ENCODE measurements at places on chromosomes 2 and 18.

- DNase-seq = no peak
Observed at GRCh38 chr2:160454070-160454797, 39.4 kb downstream of the RBMS1 start.

GRCh38 chr2:98800330-98801064 is 69.6 kb upstream of the MGAT4A start:
- no peak for DNase-seq

DNA sequence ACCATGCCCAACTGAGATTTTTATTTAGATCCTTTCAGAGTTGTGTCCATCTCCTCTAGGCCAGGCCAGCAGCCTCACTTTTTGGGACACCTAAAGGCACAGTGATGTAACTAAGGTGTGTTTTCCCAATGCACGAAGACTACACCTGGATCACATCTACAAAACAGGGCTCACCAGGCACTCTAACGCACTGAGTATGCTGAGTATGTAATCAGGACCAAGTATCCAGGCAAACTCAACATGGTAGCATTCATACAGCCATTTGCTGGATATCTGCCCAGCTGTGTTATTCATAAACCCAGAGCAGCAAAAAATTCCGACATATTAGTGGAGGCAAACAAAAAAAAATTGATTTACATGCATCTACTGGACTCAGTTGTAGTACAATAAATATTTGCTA is 33.8 kb downstream of the LPIN2 start:
- no peak for DNase-seq

DNA sequence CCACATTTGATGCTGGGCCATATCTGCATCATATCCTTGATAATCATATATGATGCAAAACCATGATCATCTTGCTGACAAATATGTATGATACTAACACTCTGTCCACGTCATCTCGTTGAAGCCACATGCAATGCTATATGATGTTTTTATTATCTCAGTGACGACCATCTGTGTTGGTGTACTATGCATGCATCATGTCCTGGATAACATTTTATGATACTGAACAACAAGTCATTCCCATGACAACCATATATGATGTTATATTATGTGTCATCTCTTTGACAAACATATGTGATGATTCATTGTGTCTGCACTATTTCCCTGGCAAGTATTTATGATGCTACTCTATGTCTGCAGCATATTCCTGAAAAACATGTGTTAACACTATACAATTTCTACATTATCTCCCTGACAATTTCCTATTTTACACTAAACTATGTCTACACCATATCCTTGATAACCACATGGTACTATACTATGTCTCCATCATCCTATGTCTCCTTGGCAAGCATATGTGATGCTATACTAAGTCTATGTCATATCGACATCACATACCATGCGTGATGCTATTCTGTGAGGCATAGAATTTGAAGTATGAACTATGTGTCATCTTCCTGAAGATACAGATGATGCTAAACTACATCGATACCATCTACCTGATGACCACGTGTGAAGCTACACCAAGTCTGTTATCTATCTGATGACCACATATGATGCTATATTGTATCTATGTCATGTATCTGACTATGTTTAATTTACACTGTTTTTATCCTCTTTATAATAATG is 37.0 kb downstream of the DAW1 start:
- DNase-seq = no peak

- no peak for DNase-seq
Observed at GRCh38 chr2:194730266-194730665, 926.8 kb upstream of the SLC39A10 start.

DNA sequence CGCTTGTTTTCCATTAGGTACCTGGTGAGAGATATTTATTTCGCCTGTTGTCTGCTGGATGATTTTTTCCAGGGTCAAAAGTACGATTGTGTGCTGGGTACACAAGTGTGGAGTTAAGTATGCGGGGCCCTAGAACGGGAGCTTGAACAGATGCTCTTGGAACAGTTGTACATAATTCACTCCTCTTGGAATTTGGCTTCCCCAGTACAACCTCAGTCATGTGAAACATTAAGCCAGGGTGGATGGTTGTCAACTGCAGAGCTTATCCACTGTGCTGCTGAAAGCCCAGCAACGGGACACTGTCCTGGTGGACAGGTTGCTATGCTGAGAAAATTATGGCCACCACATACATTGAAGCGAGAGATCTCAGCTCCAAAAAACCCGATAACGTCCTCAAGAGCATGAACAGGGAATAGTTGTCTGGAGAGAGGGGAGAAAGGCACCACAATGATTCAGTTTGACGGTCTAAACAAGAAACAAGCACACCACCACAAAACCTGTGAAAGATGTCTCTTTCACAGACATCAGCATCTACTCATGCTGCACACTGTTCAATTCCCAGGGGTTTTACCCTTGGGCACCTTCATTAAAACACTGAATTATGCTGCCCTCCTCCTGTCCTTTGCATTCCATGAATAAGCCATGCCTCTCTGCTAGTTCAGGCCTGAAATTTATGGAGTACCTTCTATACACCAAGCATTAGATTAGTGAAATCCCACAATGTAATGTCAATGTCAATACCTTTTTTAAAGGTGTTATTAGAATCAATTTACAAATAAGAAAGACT is 176.8 kb upstream of the TRIB2 start:
- no peak for DNase-seq

DNA sequence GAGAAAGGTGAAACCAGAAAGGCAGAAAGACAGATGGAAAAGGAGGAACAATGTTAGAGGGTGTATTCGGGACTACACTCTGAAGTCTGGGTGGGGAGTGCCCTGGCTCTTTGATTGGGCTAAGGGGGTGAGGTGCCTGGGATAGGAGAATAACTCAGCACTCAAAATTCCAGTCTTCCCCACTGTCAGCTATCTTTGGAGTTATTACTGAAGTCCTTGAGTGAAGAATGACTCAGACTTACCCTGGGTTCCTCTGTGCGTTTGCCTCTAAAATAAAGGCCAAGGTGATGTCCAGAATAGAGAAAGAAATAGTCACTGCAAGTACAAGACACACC is 151.8 kb upstream of the SERPINE2 start:
- DNase-seq = no peak

- DNase-seq = no peak
Observed at GRCh38 chr18:9806905-9807304, 78.9 kb upstream of the TXNDC2 start.

- DNase-seq = no peak
Observed at GRCh38 chr2:160222546-160223283, 22.6 kb upstream of the ITGB6 start.

- no peak for DNase-seq
Observed at GRCh38 chr2:237045449-237045848, 40.2 kb upstream of the COPS8 start.

- DNase-seq = no peak
Observed at GRCh38 chr18:33959609-33960008, 265.1 kb downstream of the NOL4 start.

DNA sequence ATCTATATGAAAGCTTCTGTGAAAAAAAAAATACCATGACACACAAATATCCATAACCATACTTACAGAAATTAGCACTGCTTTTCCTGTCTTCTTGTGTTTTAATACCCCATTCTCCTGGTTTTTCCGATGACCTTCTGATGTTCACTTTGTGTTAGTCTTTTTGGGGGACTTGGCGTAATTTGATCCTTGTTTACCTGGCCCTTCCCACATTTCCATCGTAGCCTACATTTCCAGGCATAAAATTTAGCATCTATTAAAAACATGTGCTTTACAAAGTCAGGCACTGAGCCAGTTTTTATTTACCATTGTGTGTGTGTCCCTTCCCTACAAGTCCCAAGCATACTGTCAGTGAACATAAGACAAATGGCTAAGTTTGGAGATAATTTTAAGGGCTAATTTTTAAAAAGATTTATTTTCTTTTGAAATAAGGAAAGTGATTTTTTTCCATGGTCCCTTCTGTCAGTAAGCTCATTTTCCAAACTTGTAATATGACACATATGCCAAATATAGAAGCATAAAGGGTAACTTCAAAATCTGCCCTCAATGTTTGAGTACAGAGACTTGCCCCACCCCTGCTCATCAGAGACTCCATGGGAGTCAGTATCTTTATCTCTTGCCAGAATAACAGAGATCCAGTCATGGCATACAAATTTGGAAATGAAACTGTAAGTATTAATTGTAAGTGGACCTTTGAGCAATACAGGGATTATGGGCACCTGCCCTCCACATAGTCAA is 27.3 kb downstream of the SESTD1 start:
- no peak for DNase-seq

DNA sequence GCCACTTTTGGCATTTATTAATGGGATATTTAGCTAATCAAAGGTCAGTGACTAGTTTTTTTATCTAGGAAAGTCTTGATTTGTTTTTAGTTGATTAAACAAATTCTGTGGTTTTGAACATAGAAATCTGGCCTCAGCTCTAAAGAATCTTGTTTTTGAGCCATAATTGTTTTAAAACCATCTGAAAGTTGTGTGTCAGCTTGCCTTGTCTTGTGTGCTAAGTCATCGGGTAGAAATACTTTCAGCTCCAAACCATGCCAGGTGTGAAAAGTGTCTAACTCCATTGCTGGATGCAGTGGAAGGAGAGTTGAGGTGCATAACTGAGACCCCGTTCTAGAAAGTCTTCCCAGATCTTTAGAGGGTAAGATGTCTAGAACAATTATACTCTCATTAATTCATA is 22.7 kb downstream of the FARP2 start:
- DNase-seq = no peak

DNA sequence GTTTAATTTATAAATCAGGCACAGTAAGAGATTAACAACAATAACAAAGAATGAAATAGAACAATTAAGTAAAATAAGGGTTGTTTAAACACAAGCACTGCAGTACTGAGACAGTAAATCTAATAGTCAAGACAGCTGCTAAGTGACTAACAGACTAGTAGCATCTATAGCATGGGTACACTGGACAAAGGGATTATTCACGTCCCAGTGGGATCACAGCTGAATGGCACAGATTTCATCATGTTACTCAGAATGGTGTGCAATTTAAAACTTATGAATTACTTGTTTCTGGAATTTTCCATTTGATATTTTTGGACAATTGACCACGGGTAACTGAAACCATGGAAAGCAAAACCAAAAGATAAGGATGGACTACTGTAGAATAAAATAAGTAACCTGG is 161.9 kb upstream of the DAPL1 start:
- no peak for DNase-seq

DNA sequence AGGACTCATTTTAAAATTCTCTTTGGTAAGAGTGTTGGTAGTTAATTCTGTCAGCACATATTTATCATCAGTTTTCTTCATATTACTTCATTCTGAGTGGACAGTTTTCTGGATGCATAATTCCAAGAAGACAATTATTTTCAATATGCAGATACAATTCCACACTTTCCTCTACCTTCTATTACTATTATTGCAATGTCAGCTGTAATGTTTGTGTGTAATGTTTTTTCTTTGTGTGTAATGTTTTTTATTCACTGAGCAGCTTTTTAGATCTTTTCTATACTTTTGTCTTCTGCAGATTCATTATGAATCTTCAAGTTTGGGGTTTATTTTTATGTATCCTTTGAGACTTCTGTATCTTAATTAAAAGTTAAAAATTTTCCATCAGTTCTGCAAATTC is 264.0 kb upstream of the VRK2 start:
- no peak for DNase-seq

DNA sequence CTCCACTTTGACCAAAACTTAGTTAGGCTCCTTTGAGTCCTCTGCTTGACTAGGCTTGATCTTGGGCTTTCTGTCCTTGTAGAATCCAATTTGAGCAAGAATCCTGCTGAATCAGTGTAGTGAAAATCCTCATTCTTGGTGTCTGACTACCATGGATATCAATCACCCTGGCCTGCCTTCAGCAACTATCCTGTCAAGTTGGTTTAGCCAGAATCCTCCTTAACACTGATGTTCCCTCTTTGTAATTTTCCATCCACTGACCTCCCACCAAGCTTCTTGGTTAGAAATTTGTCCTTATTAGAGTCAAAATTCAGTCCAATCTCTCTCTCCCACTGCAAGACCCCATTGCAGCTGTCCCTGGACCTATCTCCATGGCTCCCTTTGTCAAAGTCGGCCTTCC is 494 bp upstream of the RBM45 start:
- DNase-seq = no peak

DNA sequence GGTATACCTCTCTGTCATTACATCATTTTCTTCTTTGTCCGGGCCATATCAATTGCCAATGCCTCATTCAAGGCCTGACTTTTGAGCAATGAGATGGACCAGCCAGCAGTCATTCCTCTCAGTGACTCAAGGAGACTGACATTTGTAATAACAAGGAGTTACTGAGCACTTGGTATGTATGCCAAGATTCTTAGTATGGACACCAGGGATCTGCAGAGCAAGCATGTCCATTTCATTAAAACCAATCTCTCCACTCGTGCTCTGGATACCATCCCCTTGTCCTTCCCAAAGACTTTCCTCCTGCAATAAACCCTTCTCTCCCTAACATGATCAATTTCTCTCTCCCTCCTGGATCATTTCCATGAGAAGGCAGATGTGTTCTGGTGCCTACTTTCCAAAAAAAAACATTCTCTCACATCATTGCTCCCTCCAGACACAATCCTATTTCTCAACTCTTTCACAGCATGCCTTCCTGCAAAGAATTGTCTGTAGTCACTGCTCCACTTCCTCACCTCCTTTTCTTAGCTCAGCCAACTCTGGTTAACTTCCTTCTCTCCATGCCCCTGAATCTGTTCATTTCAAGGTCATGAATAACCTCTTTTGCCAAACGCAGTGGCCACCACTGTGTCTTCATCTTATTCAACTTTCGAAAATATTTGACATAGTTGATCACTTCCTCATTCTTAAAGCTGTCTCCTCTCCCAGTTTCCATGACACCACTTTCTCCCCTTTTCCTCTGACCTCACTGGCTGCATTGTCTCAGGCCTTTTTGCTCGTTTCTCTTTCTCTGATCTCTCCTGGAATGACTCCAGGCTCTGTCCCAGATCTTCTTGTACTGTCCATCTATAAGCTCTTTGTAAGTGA is 102.8 kb upstream of the CYP1B1 start:
- no peak for DNase-seq

GRCh38 chr18:58054041-58054781 is 10.2 kb downstream of the NEDD4L start:
- no peak for DNase-seq

GRCh38 chr2:215479121-215479520 is 43.3 kb upstream of the FN1 start:
- DNase-seq = no peak

DNA sequence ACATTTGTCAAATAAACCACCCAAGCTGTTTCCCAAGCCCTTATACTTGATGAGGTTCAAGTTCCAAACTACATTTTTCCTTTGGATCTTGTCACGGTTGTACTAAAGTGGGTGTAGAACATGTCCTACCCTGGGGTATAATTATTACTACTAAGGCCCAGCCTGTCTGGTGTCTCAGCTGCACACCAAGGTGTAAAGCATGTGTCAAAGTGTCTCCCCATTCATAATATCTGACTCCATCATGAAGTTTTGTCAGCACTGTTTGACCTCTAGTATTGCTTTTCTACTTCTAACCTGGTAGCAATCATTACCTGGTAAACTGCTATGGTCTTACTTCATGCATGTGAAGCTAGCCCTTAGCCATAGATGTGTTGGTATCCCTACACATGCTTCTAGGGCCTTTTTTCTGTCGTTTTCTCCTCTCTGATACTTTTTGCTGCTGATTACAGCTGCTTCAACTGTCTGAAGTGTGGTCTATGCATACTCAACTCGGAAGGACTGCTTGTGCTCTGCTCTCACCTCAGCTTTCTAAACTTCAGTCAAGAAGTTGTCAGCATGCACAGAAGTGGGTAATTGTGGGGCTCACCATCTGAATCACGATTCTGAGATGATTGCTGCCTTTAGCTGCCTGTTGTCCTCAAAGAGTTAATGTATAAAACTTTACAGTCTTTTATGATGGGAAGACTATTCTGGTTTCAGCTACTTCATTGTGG is 445.7 kb upstream of the TRIB2 start:
- DNase-seq = no peak

GRCh38 chr2:37616677-37617005 is 54.8 kb downstream of the CDC42EP3 start:
- no peak for DNase-seq
